Activated naive CD8-positive, alpha-beta T cell treated with anti-CD3 and anti-CD28 coated beads, Interleukin-2, amount 50 U/mL, for 24 hours (primary cell): ENCODE measurements at places on chromosomes 2 and 18.

GRCh38 chr2:220814441-220814840, 757.7 kb downstream of the EPHA4 start:
- DNase-seq = no peak

DNA sequence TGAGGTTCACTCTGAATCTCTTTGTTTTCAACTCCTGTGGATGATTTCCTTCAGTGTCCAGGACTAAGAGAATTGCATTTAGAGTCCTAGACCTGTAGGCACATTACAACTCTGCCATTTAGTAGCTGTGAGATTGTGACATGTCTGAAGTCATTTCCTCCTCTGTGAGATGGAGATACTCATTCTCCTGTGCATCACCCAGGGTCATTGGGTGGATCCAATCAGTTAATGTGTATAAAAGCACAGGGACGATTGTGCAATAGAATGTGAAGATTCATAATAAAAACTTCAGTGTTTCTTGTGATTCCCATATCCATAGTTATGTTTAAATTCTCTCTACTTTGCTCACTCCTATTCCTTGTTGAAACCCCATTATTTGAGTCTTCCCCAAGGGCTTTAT, 113.6 kb downstream of the DIS3L2 start:
- DNase-seq = no peak

- DNase-seq = no peak
Measured at GRCh38 chr2:215657844-215658243, 222.0 kb upstream of the FN1 start.

GRCh38 chr2:54310311-54310710, 54.3 kb upstream of the TSPYL6 start:
- DNase-seq = no peak

- no peak for DNase-seq
Measured at GRCh38 chr2:96205888-96206287, 2.7 kb downstream of the STARD7 start.

DNA sequence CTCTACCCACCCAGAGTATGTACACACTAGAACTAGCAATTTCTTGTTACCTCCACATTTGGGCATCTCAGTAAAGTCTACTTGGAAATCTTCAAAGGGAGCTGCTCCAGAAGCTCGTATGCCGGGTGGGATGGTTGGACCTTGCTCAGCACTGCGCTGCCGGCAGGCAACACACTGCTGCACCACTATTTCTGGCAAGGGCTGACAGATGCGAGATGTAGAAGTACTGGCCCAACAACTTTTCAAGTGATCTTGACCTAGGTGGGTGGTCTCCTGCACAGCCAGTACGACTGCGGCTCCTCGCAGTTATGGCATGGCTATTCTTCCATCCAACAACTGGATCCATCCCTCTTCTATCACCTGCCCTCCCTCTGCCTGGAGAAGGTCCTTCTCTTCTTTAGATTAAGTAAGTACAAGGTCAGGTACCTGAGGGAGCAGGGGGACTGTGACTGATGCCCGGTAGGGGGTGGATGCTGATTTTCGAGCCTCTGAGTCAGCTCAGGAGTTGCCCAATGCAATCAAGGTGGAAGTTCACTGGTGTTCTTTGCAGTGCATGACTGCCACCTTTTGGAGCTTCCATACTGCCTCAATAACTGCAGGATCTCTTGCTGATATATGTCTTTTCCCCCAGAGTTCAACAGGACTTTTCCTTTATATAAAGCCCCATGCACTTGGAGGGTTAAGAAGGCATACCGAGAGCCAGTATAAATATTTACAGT, 100.4 kb upstream of the SLC1A4 start:
- no peak for DNase-seq

- no peak for DNase-seq
Measured at GRCh38 chr2:134198006-134198634, 55.8 kb upstream of the MGAT5 start.
